ENCODE measurements at places on chromosomes 1 and 21.
A peak's percentile ranks its signal among the peaks of the same experiment; 100 is the strongest.

DNA sequence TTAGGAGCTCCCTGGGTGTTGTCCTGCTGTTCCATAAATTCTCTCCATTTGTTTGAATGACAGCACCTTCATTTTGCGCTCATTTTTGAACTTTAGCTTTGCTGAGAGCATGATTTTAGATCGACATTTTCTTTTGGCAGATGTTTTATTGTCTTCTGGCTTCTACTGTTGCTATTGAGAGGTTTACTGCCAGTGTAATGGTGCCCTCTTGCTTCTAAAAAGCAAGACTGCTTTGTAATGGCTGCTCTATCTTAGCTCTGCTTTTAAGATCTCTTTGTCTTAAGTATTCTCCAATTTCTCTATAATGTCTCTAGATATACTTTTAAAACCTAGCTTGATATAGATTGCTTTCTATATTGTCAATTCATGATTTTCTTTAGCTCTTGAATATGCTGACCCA is 27.8 kb downstream of the THEM4 start:
- DNase-seq: no peak

DNA sequence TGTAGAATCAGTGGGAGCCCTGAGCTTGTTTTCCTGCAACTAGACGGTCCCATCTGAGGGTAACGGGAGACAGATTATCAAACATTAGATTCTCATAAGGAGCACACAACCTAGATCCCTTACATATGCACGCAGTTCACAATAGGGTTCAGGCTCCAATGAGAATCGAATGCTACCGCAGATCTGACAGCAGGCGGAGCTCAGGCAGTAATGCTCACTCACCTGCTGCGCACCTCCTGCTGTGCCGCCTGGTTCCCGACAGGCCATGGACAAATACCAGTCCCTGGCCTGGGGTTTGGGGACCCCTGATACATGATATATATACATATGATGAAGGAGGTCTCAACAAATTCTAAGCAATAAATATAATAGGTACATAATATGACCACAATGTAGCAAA is 19.7 kb upstream of the SMIM12 start:
- DNase-seq: no peak

DNA sequence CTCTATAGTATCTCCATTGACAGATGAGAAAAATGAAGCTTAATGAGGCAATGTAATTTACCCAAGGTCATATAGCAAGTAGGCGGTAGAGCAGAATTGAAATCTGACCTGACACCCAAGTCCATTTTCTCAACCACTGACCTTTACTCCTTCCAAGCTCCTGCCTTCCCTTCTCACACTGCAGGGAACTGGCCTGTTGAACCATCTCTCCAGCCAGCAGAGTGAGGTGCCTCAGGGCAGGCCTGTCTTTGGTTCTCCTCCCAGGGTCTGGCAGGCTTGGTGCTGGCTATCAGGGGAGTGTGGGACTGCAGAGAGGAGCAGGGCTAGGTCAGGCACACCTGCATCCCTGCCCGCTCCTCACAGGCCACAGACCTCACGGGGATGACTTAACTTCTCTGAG is 126.8 kb downstream of the BEND5 start:
- no peak for DNase-seq

DNA sequence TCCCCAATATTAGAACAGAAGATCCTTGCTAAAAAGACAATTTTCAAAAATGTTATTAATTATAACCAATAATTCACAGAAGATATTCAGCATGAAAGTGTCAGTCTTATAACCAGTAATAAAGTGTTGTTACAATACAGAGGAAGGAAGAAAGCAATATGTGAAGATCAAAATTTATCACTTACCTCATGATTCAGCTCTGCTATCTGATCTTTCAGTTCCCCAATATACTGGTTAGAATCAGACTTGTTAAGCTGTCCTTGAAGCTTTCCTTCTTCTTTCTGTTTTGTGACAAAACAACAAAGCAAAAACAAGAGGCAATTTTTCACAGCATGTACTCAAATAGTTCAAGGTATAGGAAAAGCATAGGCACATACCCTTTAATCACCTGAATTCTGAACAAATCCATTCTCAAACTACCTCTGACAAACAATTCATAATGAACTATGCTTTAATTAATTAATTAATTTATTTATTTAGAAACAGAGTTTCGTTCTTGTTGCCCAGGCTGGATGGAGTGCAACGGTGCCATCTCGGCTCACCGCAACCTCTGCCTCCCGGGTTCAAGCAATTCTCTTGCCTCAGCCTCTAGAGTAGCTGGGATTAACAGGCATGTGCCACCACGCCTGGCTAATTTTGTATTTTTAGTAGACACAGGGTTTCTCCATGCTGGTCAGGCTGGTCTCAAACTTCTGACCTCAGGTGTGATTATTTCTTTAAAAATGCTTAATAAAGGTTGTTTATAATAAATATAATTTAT is 76.9 kb upstream of the GFI1 start:
- no peak for DNase-seq

DNA sequence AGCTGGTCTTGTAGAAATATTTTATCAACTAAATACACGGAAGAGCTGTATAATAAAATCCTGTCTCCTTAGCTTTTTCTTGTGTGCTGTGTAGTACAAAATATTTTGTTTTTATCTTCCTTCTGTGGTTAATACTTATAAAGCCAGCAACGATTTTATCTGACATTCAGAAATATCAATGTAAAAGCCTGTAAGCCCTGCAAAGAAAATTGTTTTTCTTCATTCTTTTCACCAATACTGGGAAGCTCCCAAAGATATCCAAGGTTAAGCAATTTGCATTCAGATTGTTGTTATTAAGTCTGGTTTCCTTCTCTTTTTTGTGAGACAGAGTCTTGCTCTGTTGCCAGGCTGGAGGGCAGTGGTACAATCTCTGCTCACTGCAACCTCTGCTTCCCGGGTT is 38.0 kb upstream of the KIF26B start:
- no peak for DNase-seq

- DNase-seq: no peak
These were observed 815.5 kb upstream of the ADGRL4 start for GRCh38 chr1:79822053-79822452.

DNA sequence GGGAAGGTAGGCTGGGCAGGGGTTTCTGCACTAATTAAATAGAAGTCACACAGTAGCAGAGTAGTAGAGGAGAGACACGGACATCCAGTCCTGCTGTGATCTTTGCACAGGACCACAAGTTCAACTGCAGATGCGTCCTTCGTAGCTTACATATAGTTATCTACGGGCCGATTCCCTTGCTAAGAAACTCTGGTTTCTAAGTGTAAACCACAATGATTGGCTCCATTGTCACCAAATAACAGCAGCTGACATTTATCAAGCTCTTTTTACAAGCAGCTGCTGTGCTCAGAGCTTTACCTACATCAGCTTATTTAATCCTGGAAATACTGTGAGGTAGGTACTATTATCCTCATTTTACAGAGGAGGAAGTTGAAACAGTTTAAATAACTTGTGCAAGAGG is 3.1 kb downstream of the SLC45A3 start:
- DNase-seq: no peak

- no peak for DNase-seq
These were observed 49.7 kb upstream of the HMGB4 start for GRCh38 chr1:33814166-33814565.

DNA sequence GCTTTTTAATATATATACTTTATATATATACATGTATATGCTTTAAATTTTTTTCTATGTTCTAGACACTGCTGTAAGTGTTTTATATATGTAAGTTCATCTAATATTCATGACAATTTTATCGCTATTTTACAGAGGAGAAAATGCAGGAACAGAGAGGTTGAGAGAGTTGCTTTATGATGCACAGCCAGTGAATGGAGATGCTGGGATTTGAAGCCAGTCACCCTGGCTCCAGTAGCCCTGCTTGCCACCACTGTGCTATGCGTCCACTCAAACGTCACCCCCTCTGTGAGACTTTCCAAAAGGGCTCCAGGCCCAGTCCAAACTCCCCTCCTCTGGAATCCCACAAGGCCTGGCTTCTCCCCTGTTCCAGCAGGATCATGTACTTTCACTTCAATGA is 91.0 kb upstream of the GRIK3 start:
- DNase-seq: no peak

DNA sequence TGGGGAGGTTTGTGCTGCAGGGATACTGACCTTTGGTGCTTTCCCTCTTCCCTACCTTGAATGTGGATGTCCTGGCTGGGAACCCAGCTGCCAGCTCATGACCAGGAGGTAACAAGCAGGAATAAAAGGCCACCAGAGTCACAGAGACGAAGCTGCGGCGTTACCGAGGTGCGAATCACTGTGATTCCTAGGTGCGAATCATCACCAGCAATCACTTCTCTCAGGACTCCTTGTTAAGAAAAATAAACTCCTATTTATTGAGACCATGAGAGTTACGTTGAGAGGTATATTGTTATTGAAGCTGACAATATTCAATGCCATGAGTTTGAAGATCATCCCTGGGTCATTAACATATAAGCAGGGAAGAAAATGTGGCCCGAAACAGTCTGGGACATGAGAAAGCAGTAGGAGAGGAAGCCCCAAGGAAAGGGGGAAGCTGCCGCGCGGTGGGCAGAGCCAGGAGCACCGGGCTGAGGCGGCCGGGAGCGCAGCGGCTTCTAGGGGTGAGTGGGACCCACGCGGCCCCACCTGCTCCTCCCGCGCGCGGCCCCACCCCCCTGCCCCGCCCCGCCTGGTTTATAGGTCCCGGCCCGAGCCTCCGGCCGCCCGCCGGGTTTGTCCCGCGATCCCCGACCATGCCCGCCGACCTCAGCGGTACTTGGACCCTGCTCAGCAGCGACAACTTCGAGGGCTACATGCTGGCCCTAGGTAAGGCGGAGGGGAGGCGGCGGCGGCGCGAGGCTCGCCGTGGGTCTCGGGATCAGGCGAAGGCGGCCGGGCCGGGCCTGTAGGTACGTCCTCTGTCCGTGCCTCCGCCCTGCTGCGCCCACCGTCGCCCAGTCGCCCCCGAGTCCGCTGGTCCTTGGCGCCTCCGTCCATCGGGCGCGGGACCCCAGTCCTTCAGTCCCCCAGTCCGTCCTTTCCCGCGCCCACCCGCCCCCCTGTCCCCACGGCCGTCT is at the start of gene RBP7:
Gene RBP7 (plus strand): TSS at position 605 of the 959 bp plus-strand sequence. CDS start 31 bp downstream, at position 636.
- no peak for DNase-seq

GRCh38 chr1:170630977-170631376 is 33.0 kb upstream of the PRRX1 start:
- no peak for DNase-seq

DNA sequence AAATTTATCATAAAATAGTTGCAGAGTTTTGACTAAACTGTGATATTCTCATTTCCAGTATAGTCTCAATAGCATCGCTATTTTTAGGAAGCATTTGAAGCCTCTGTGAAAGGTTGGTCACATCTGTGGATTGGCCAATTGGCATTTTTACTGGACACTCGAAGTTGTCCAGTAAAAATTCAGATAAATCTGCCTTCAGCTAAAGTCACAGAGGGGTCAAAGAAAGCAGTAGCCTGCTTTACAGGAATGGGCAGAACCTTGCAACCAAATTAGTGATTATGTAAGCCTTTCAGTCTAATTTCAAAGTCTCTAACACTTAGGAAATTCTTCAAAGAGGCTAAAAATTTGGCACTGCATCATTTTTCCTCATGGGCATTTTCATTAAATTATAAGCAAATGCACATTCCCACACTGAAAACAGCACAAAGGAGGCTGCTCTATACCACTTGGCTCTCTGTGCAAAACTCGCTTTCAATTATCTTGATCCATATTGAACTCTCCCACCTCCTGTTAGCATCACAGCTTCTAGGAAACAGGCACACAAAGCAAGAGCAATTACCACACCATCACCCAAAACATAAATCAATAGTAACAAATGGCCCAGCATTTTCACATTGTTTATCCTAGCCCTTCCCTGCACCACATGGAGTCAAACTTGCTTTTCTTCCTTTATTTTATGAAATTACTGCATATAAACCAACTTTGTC is 318.5 kb upstream of the DUSP10 start:
- no peak for DNase-seq

- no peak for DNase-seq
These were observed 118.8 kb downstream of the PIK3R3 start for GRCh38 chr1:46013581-46013980.

DNA sequence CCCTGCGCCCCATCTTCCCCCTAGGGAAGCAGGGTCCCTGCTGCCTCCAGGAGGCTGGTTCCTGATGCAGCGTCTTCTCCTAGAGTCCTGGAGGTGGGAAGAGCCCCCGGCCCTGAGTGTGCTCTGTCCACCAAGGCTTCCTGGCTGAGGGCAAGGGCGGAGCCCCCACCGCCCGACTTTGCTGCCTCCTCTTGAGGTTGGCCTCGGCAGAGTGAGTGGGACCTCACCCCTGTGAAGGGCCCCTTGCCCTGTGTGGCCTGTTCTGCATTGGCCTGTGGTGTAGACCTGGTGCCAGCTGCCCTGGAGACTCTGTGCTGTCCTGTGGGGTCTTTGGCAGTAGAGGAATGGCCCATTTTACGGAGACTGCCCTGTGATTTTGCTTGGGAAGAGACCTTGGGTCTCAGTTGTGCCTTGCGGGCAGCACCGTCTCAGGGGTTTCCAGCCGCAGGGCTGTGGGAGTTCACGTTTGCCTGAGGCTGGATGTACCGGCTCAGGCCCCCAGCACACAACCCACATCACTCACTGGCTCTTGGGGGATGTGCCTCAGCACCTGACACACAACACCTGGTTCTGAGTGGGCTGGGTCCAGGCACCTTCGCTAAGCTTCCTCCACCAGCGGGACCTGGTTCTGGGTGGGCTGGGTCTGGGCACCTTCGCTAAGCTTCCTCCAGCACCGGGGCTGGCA is 73.6 kb downstream of the SKI start:
- no peak for DNase-seq

GRCh38 chr1:182392050-182393028 is 749 bp upstream of the GLUL start:
- peak; percentile 39 for DNase-seq

- DNase-seq: no peak
These were observed 27.7 kb downstream of the RGS1 start for GRCh38 chr1:192603218-192603787.
